ENCODE measurements at places on chromosomes 13 and 19. TPM values are rescaled to one million over a fixed set of nuclear protein-coding genes. Genes with fewer than 3 reads are reported as not detected.

Gene C19orf33
- total RNA-seq, result 606 TPM

Gene CGB5
- total RNA-seq, result not detected

Gene CYP4F3
- not detected for total RNA-seq

Gene SKA3
- 17.9 TPM for total RNA-seq

Gene ABHD17A
- 131 TPM for total RNA-seq

Gene ATP12A
- 0.87 TPM for total RNA-seq

Gene PABPC3
- not detected for total RNA-seq

Gene PRODH2
- not detected for total RNA-seq

Gene KLK12
- total RNA-seq, result 0.23 TPM

Gene ZNF528
- total RNA-seq, result 12.1 TPM

Gene ZNF283
- total RNA-seq, result 2.6 TPM

Gene VSTM2B
- not detected for total RNA-seq

Gene MYBPC2
- not detected for total RNA-seq

Gene SCN1B
- total RNA-seq, result 0.70 TPM

Gene APOC4
- not detected for total RNA-seq

Gene ZNF57
- 6.9 TPM for total RNA-seq

Gene RGL3
- not detected for total RNA-seq

Gene ADM5
- total RNA-seq, result 4.1 TPM

Gene PIAS4
- 19.7 TPM for total RNA-seq

Gene SMIM44
- not detected for total RNA-seq

Gene ZNF30
- total RNA-seq, result 2.3 TPM

Gene SULT2A1
- not detected for total RNA-seq

Gene SUPT20H
- 31.1 TPM for total RNA-seq

Gene C13orf42
- not detected for total RNA-seq

Gene CLEC17A
- total RNA-seq, result not detected

Gene PDX1
- not detected for total RNA-seq

Gene TICAM1
- 10.1 TPM for total RNA-seq

Gene ZNF675
- 5.8 TPM for total RNA-seq

Gene SCEL
- 2.5 TPM for total RNA-seq

Gene CASP14
- total RNA-seq, result 0.53 TPM

Gene IGFL2
- not detected for total RNA-seq

Gene MUC16
- not detected for total RNA-seq

Gene ZNF208
- total RNA-seq, result 1.1 TPM

Gene DDX49
- total RNA-seq, result 48.3 TPM

Gene PSG1
- not detected for total RNA-seq

Gene SMIM7
- 81.6 TPM for total RNA-seq

Gene RINL
- total RNA-seq, result 7.9 TPM

Gene SPTBN4
- total RNA-seq, result 1.2 TPM

Gene CRLF1
- 0.31 TPM for total RNA-seq

Gene ZNF628
- 8.6 TPM for total RNA-seq

Gene DCT
- total RNA-seq, result not detected

Gene C1QTNF9B
- not detected for total RNA-seq

Gene VAV1
- total RNA-seq, result 5.6 TPM

Gene ONECUT3
- total RNA-seq, result not detected

Gene TTC9B
- not detected for total RNA-seq

Gene DCUN1D2
- total RNA-seq, result 4.1 TPM

Gene ELL
- 20.6 TPM for total RNA-seq

Gene PRSS57
- not detected for total RNA-seq

Gene ZNF681
- total RNA-seq, result 0.80 TPM

Gene SLITRK5
- total RNA-seq, result under 0.01 TPM
